ENCODE measurements at places on chromosomes 13 and 19.

GRCh38 chr13:79432992-79433391 is 26.9 kb upstream of the RBM26 start:
- DNase-seq, result no peak

GRCh38 chr13:31538067-31539042 is 201.0 kb upstream of the RXFP2 start:
- DNase-seq, result no peak

DNA sequence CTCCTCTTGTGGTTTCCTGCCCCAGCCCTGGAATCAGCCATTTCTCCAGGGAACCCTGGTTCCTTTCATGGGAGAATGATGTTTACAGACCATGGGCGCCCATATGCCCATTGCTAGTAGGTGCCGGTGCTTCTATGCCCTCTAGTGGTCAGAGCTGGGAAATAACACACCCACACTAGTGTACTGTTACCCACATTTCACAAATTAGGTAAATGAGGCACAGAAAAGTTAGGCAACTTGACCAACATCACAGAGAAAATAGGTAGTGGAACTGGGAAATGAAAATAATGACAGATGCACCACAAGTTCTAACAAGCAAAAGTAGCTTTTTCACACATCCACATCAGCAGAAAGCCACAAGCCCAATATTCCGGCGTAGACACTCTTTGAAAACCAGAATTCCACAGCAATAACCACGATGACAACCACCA is 1.3 kb upstream of the CEACAM3 start:
- DNase-seq, result peak; percentile 65

GRCh38 chr19:7670150-7670783 is 1.4 kb downstream of the RETN start:
- DNase-seq, result peak; percentile 42

DNA sequence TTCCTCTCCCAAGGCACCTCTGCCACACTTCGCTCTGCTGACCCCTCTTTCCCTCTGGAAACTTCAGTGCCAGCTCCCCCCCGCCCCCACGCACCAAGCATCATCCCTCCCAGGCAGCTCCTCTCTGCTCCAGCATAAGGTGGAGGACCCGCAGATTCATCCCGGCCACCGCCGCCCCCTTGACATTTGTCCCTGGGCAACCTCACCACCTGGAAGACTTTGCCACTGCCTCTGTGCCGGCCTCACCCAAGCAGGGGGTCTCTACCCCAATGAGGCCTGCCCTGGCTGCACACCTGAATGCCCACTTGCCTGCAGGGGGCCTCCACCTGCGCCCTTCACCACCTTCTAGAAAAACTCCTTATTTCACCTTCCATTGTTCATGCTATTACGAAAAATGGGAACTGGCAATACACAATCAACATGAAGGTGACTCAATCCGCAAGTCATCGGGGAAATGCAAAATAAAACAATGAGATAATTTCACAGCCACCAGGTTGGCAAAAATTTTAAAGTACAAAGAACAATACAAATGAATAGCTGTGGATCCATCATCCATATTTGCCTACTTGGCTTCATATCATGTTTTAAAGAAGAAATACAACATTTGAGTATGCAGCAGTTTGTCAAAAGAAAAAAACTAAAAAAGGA is 21.9 kb downstream of the CCNE1 start:
- no peak for DNase-seq

DNA sequence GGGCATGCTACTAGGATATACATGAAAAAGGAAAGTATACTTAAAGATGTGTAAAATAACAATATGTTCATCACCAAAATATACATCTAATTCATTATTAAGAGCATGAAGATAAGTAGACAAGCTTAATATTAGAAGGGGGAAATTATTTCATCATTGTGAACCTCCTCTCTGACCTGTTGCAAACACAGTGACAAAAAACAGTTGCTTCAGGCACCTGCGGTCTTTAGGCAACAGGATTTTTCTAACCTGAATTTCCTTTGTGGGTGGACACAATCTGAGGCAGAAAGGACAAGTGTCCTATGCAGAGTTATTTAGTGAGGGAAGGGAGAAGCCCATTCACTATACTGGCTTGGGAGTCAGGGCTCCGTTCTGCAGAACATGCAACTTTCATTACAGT is 6.3 kb downstream of the FREM2 start:
- no peak for DNase-seq

GRCh38 chr19:49120868-49121267 is 1.5 kb downstream of the PPFIA3 start:
- no peak for DNase-seq

DNA sequence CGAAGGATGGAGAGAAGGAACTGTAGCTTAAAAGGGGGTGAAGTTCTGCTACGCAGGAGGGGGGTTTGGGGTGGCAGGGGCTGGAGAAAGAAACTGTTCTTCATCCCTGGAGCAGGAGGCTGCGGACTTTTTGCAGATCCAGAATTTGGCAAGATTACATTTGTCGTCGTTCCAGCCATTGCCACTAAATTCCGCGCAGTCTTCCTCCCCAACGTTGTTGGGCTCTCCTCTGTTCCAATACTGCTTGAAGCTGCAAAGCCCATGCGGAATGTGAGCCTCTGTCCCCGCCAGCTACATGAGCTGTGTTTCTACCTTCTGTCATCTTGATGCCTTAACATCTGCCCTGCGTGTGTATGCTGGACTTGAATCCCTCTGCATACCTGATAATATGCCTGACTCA is 4.3 kb downstream of the CD209 start:
- DNase-seq, result no peak

GRCh38 chr19:3275583-3276340 is 51.3 kb downstream of the CELF5 start:
- peak; percentile 87 for DNase-seq

GRCh38 chr13:51717786-51718398 is 86.1 kb downstream of the DHRS12 start:
- no peak for DNase-seq

DNA sequence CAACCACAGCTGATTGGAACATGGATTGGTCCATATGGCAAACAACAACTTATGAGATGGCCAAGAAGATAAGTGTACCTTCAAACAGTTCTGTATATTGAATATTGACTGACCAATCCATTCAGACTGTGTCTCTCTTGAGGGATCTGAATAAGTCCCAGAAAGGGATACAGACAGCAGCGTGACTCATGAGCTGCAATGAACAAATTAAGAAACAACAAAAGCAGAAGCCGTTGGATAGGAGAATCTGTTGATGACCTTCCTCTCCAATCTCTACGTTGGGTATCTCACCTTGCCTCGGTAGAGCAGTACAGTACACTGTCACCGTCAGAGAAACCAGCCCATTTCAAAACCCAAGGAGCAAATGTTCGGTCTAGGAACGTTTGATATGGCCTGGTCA is 21.3 kb downstream of the MBD3L2B start:
- no peak for DNase-seq

- no peak for DNase-seq
These were observed 5.3 kb downstream of the SBSN start for GRCh38 chr19:35522745-35523327.

DNA sequence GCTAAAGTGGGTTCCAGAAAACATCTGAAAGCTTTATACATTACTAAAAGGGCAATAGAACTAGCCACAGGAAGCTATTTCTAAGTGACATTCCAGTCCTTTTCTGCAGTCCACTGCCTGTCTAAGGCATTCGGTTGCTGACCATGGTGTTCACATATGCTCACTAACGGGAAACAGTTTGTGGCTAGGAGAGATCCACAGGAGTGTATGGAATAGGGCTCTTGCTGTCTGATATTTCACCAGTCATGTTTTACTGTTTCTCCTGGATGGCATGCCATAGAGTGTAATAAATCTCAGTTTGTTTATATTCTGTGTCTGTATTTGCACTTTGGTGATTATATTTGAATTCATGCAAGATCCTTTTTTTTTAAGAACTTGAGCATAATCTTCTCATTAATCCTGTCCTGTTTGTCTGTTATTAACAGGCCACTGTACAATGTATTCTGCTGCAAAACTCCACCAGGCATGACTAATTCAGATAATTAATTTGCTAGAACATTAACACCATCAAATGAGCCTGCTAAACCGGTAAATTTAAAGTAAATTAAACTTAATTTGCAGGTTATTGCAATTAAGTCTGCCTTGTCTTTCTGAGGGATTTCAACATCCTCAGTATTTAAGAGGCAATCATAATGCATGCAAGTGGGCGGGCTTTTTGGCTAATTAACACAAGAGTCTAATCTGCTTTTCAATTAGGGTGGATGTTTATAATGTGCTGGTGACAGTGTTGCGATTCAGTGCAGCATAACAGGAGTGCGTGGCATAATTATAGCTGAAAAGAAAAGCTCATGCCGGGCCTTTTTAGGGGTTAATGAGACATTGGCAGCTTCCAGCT is 201.3 kb downstream of the POU4F1 start:
- no peak for DNase-seq

- DNase-seq, result no peak
These were observed 103.2 kb downstream of the SPACA7 start for GRCh38 chr13:112479389-112479788.

DNA sequence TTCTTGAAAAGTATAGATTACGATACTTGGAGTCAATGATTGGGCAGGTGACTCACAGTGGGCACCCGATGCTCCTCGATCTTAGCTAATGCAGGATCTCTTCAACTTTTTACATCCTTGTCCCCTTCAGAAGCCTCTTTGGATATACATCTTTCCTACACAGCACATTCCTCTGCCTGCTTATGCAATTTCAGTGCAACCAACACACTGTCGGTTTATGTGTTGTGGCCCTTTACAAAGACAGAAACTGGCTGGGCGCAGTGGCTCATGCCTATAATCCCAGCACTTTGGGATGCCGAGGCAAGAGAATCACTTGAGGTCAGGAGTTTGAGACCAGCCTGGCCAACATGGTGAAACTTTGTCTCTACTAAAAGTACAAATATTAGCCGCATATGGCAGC is 2.6 kb downstream of the GPR42 start:
- no peak for DNase-seq

DNA sequence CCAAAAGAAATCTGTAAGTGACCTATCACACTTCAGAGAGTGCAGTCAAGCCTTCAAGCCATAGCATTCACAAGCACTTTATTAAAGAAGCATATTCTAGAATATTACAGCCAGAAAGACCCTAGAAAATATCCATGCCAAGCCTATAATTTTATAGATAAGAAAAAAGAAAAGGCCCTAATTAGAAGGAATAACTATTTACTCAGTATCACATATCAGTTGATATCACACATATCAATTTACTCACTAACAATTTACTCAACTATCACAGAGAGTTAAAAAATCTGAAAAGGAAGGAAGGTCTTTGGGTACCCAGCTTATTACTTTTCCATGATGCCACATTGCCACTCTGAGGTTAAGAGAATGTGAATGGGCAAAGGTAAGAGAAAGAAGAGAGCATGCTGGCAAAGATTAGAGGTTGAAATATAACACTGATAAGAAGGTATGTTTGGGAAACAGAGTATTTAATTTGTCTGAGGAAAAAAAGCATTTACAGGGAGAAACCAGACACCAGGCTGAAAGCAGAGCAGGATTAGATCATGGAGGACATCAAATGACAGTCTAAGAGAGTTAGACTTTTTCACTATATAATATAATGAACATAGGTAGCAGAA is 186.2 kb downstream of the VWA8 start:
- no peak for DNase-seq

GRCh38 chr13:102267191-102267590 is 134.7 kb downstream of the FGF14 start:
- no peak for DNase-seq

- DNase-seq, result no peak
These were observed 7.1 kb upstream of the TOMM40 start for GRCh38 chr19:44883922-44884321.

- no peak for DNase-seq
These were observed 4.2 kb downstream of the SPINT2 start for GRCh38 chr19:38268539-38268938.

GRCh38 chr19:49161987-49162386 is 4.4 kb downstream of the TRPM4 start:
- DNase-seq, result no peak

GRCh38 chr19:29811125-29812079 is at the start of gene CCNE1:
Gene CCNE1 (plus strand): TSS chr19:29811991. CDS start chr19:29812556, 565 bp downstream.
- peak; percentile 97 for DNase-seq

GRCh38 chr13:91346850-91347201 is 661 bp upstream of the MIR17HG start:
- peak; percentile 59 for DNase-seq

DNA sequence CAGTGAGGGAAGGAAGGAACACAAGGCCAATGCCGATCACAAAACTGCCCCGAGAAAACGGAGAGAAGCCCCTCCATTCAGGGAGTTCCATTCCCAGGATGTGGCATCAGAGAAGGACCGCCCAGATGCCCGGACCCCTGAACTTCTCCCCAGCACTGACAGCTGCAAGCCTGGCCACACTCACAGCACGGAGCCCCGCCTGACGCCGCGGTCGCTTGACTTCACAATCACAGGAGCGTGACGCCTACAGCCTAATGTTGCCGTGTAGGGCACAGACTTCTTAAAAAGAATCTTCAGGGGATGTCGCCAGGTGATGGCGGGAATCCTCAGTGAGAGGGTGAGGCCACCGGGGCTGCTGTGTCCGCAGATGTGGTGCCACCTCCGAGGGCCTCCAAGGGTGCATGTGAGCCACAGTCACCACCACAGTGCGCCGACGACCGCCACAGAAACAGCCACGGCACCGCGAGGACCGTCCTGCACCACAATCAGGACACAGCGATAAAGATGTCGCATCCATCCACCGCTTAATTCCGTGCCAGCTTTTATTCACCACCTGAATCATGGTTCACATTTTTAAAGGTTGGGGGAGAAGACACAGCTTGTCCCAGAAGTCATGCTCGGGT is 77.2 kb downstream of the SPACA7 start:
- DNase-seq, result no peak

GRCh38 chr19:19342086-19343015 is 21.7 kb downstream of the MAU2 start:
- no peak for DNase-seq

DNA sequence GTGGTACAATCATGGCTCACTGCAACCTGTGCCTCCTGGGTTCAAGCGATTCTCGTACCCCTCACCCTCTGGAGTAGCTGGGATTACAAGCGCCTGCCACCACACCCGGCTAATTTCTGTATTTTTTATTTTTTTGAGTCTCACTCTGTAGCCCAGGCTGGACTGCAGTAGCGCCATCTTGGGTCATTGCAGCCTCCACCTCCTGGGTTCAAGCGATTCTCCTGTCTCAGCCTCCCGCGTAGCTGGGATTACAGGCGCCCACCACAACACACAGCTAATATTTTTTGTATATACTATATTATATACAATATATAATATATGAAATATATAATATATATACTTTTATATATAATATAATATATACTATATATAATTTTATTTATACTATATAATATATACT is 52.5 kb downstream of the COLGALT1 start:
- DNase-seq, result no peak
